ENCODE measurements at places on chromosomes 1 and 21.

DNA sequence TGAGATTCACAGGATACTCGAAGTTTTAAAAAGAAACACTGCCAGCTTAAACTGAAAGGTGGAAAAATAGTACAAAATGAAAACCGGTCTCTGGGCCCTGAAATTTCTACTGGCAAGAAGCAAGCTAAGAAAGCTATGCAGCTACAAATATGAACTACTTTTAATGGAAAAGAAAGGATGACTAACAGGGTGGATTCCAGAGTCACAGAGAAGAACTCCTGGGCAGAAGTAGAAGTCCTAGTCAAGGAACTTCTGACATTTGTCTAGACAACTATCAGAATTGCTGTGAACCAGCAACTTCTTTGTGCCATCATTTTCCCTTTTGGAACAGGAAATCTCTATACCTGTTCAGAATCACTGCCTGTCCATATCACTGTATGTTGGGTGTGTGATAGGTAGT, 38.1 kb downstream of the CD160 start:
- DNase-seq: no peak

DNA sequence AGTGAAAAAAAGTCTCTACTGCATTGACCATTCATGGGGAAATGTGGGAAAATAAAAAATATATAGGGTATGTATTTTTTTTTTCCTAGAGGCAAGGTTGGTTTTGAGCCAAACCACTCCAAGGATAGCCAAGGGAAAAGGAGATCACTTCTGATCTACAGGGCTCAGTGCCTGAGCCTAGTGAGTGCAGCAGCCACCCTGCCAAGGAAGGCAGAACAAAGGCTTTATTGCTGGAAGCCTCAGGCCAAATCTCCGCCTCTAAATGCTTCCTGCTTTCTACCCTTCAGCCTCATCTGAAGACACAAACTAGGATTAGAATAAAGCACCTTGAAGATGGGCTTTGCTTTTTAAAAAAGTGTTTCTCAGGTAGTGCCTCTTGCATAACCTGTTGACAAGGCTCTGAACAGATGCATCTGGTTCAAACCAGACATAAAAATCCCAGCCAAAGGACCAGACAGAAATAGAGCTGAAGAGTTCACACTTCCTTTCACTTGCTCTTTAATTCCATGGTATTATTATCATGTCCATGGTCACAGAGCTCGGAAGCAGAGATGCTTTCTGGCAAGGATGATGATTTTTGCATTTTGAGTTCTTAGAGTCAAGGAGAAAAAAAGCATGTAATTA, 10.5 kb downstream of the C1orf115 start:
- no peak for DNase-seq

GRCh38 chr1:59317343-59317742, 20.4 kb downstream of the FGGY start:
- DNase-seq: no peak

- peak; percentile 95 for DNase-seq
Observed at GRCh38 chr1:220882061-220882891, 3.0 kb downstream of the HLX start.

DNA sequence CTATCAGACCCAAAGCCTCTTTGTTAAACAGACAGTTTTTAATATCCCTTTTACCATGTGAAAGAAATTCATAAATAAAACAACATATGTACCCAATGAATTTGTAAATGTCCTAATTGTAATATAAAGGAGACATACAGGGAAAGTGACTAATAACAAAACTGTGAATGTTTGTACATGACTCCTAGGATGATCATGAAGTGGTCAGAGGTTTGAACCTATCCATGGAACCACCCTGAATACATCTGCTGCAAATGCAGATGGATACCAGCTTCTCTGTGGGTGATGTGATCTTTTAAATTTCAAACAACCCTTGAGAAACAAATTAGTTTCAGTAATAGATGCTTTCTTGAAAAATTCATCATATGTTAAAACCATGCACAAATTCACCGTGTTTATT, 16.7 kb upstream of the ACBD3 start:
- DNase-seq: no peak

GRCh38 chr1:10431070-10431730, 967 bp downstream of the CENPS start:
- peak; percentile 22 for DNase-seq

DNA sequence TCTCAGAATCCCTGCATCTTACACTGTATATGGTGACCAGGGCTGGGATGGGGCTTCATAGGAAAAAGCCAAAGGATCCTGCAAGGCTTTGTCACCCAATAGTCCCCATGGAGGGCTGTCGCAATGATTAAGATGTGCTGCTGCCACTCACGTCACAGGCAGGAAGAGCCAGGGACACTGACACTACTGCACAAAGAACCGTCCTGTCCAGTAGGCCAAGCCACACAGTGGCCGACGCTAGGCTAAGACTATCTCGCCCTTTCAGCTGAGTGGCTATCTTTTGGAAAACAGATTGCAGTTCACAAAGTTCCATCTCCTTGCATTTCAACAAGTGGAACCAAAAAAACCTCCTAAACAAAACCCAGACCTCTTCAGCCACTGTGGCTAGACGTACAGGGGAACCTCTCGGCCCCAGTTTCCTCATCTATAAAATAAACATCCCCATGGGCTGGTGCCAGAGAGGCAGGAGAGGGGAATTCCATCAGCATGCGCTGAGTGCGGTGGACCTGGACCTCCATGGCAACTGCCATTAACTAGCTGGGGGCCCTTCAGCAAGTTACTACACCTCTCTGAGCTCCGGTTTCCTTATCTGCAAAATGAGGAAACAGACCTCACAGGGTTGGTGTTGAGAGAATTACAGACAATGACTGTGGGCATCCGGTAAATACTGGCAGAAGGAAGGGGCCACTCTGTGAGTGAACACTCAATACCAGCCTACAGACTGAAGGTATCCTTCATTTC, 8.7 kb downstream of the CAPZB start:
- DNase-seq: peak; percentile 82

DNA sequence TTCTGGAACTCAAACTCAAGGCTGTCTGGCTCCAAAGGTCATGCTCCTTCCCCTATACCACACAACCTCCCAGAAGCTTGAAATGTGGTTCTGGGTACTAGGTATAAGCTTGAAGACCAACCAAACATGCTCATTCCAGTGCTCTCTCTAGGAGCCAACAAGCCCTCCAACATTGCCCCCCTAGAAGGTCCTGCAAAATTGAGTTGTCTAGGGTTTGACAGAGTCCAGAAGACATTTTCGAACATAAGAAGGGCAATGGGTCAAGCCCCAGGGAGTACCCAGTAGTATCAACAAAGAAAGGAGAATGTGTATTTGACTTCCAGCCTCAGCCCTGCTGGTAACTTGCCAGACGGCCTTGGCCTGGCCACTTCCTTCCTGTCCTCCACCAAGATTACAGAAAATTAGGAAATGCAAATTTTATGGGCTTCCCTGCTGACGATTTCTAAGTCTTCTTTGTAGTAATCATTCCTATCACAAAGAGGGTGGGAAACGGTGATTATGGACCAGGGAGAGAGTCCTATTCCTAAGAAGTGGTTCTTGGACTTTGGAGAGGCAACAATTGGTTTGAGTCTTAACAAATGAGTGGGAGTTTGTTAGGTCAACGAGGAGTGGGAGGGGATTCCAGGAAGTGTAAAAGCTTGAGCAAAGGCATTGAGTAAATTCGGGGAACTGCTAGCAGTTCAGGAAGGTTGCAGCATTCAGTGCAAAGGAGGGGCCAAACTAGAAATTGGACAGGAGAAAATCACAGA, 18.7 kb upstream of the SLAMF1 start:
- DNase-seq: peak; percentile 81

GRCh38 chr21:31342348-31342747, 1.7 kb downstream of the TIAM1 start:
- peak; percentile 55 for DNase-seq

DNA sequence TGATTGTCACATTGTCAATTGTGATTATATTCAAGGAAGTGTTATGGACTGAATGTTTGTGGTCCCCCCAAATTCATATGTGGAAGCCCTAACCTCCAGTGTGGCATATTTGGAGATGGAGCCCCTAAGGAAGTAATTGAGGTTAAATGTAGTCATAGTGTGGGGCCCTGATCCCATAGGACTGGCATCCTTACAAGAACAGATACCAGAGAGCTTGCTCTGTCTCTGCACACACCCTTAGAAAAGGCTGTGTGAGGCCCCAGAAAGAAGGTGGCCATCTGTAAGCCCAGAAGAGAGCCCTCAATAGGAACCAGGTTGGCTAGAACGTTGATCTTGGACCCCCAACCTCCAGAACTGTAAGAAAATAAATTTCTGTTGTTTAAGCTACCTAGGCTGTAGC, 28.1 kb downstream of the VANGL1 start:
- DNase-seq: no peak

GRCh38 chr1:21307663-21308305, 17.5 kb upstream of the ECE1 start:
- DNase-seq: no peak

DNA sequence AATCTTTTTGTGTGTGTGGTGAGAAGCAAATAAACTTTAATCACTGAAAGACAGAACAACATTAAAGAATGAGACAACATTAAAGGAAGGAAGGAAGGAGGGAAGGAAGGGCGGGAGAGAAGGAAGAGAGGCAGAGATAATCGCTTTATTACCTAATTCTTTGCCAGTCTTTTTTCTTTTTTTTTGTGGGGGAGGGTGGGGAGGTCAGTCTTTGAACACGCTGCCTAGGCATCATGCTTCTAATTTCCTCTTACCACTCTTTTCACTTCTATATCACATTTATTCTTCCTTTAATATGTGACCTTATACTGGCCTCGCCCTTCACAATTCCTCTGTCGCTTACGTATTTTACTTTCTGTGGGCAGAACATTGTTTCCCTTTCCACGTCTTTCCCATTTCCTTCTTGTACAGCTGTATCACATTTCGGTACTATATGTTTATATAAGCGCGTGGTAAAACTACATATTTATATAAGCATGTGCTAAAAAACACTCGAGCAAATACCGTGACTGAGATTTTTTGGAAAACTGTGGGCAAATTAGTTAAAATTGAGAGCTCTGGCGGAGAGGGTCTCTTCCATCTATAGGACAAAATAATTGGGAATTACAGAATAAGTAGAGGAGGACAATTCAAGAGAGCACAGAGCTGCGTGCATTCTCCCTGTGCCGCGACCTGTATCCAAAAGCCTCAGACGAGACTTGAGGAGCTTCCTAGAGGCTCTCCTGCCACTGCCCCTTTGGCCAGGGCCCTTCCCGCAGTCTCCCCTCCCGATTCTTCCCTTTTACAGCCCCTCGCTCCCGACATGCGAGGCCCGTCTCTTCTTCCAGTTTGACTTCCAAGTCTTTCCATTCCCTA, 823 bp upstream of the PRKAA2 start:
- no peak for DNase-seq

DNA sequence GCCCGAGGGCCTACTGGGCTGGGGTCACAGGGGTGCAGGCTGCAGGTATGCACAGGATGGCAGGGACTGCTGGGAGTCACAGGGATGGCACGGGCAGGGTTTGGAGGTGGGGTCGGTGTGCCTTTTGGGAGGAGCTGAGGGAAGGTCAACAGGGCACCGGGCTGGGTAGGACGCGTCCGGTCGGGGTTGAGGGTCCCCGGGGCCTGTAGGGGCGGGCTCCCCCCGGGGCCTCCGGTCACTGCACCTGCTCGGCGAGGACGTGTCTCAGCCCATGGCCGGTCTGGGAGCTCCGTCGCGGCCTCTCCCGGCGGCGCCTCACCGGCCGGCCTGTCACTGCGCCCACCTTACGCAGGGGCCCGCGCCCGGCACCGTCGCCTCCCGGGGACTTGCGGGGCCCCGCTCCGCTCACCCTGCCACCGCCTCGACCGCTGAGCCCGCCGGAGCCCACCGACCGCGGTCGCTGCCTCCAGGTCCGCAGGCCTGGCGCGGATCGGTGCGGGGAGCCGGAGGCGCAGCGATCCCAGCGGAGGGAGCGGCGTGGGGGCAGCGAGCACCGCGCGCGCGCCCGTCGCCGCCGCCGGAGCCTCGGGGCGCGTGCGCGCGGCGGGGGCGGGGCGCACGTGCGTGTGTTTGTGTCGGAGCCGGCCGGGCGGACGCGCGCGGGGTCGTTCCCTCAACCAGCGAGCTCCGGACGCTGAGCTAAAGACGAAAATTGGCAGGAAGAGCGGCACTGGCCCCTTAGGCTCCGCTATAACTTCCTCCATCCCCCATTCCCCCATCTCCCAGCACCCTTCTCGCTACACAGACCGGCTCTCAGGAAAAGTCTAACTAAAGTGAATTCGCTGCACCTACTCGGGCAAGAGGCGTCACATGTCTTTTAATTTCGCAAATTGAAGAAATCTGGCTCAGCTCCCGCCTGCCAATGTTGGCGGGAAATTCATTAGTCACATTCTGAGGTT, at the start of gene AMIGO1:
Gene AMIGO1 (minus strand): TSS at position 552 of the 959 bp plus-strand sequence. CDS start 815 bp downstream, outside the sequence.
- no peak for DNase-seq

- DNase-seq: peak; percentile 20
Observed at GRCh38 chr1:203162403-203162802, 13.2 kb downstream of the MYBPH start.
